ENCODE measurements at places on chromosomes 3 and 15. TPM values are rescaled to one million over a fixed set of nuclear protein-coding genes. Genes with fewer than 3 reads are reported as not detected.

Gene AADACL2
- polyA plus RNA-seq, result not detected

Gene SKIL
- polyA plus RNA-seq, result 28.6 TPM

Gene TTLL13
- polyA plus RNA-seq, result not detected

Gene ARGFX
- not detected for polyA plus RNA-seq

Gene C3orf85
- not detected for polyA plus RNA-seq

Gene RBPMS2
- polyA plus RNA-seq, result 0.54 TPM

Gene UBA7
- polyA plus RNA-seq, result 16.9 TPM

Gene SPPL2A
- polyA plus RNA-seq, result 149 TPM

GRCh38 chr3:69426291-69426966 is 40.5 kb upstream of the FRMD4B start:
- DNase-seq, result no peak

DNA sequence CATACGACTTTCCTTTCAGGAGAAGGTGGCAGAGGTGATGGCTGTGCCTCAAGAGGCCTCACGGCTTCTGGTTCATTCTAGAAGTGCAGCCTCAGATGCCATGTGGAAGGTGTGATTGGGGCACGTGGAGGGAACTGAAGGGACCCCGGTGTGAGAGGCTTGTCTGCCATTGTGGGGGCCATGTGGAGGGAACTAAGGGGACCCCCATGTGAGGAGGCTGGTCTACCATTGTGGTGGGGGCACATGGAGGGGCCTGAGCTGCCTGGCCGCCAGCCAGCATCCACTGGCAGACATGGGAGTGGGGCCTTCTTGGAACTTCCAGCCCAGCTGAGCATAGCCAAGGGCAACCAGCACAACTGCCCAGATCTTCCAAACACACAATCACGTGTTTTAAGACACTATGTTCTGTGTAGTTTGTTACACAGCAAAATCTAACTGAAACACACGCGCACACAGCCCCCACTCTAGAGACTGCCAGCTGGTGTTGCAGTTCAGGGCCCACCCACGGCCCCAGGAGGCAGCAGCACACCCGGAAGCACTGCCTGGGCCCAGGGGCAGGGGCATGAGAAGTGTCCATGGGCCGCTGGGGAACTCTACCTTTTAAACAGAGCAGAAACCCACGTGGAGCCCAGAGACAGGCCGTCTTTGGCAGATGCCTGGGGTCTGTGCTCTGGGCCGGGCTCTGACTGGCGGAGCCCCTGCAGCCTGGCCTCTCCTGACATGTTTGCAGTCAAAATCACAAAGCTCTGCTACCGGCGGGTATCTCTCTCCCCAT is 66.8 kb downstream of the IQSEC1 start:
- DNase-seq, result no peak

DNA sequence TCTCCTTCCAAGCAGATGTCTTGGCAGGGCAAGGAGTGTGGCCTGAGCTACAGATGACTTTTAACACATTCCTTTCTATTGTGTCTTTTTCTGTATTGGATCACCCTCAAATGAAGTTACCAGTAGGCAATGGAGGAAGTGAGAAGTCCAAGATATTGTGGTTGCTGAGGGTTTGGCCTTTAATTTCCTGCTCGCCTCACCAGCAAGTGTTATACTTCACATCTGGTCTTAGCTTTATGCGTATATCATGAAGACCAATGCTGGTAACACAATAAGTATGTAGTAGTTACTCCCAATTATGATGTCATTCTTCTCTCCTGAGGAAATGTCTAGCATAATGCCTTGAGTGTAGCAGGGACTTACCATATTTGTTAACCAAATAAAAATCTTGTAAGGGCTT is 179.9 kb downstream of the ZIC1 start:
- DNase-seq, result peak; percentile 76

DNA sequence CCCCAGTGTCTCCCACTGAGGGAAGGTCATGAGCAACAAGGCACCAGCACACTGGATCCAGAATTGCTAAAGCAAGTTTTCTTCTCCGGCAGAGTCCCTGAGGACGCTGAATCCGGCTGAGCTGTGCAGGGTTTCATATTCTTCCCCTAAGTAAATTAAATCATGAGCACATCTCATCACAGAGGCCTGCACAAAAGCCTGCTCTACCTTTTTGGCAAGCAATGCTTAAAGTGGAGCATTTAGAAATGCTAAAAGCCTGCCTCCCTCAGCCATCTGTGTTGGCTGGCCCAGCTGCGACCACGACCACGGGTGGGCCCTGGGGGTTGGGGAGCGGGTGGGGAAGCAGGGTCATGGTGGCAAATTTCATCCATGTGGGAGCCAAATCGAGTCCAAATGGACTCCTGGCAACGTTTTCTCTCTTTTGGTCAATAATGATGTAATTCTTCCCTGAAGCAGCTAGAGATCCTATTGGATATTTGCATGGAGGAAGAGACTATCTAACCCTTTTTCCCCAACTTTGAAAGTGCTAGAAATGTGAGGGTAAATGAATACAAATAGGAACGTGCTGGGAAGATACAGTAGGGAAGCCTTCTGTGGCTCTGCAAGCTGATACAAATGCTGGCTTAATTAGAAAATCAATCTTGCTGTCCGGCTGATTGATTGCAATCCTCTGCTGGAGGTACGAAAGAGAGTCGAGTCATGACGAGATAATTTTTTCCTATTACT is 532.8 kb upstream of the TBL1XR1 start:
- DNase-seq, result no peak

GRCh38 chr3:129890891-129891290 is 2.6 kb downstream of the TMCC1 start:
- DNase-seq, result no peak

DNA sequence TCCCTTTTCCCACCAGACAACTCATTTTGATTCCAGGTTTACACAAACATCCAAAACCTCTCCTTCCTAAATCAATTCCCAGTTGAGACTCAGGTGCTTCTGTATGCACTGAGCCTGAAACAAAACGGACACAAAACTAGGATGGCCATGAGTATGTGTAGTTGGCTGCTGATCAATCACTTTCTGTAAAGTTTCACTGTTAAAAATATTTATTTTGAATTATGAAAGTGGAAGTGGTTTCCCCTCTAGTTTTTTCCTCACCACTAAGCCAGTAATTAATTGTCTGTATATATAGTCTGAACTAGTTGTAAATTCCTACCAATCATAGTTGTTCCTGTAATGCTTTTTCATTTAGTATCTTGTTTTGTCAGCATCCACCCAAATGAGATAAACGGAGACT is 51.7 kb upstream of the TSPAN3 start:
- no peak for DNase-seq

GRCh38 chr15:66827039-66827697 is 125.1 kb downstream of the SMAD6 start:
- no peak for DNase-seq

GRCh38 chr3:194284351-194284750 is 66.8 kb downstream of the CPN2 start:
- no peak for DNase-seq

Measured in GM23248 (cell line).